NCI-H1694 (cell line): ENCODE measurements at places on chromosomes 2 and 18.
A peak's percentile ranks its signal among the peaks of the same experiment; 100 is the strongest.

DNA sequence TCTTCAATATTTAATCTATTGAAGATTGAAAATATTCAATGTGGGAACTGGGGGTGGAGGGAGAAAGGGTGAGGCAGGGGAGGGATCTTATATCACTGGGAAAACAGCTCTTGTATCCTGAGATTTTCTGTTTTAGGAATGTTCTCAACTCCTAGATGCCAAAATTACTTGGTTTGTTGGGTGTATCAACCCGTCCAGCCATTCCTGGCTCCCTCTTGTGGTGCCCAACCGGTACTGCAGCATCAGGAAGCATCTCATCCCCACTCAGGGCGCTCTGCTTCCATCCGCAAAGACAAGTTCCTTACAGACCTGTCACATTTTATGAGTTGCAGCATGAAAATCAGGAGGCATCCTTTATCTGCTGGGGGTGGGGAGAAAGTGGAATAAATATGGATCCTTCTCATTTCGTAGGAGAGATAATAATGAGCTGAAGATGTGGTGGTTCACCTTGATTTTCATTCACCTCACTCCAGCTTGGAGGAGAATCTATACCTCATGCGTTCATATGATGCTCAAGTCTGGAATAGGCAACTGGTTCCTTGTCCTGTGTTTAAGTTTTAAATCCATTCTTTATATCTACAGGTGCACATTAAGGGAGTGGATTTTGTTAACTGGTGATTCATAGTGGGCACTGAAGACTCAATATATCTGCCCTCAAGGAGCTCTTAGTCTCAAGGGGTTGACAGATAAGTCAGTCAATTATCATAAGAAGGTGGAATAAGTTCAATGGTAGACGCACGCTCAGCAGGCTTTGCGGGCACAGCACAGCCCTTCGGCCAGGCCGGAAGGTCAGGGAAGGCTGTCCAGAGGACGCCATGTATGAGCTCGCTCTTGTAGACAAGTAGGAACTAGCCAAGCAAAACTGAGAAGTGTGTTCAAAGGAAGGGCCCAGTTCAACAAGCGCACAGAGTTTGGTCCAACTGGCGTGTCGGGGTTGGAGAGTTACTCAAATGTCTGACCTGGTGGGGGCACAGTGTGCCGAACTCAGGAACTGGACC, 127.3 kb downstream of the RNF144A start:
- DNase-seq = peak; percentile 70

DNA sequence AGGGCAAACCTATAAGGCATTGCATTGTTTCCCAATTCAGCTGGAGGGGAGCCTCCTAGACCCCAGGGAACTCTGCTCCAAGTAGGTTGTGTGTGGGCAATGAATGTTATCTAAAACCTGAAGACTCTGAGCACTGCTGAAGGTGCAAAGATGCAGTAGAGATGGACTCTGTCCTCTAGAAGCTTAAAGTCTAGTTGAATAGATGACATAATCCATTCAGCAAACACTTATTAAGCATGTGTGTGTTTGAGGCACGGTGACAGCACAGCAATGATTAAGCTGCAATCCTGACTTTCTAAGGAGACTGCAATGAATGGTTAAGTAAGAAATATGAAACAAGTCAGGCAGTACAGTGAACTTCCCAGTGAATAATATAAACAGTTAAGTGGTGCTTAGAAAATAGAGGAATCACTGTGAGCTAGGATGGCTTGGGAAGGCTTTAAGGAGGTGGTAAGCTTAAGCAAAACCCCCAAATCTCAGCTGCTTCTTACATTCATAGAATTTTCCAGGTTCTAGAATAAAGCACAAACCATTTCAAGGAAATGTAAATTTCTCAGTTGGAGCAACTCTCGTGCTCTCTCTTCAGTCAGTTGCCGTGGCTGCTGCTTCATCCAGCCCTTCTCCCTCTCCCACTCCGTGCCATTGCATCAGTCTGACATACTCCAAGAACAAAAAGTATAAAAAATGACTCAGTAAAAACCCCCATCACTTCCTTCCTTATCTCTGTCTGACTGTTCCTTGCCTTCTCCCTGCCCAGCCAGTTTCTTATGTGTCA, 19.1 kb downstream of the MXD1 start:
- no peak for DNase-seq

DNA sequence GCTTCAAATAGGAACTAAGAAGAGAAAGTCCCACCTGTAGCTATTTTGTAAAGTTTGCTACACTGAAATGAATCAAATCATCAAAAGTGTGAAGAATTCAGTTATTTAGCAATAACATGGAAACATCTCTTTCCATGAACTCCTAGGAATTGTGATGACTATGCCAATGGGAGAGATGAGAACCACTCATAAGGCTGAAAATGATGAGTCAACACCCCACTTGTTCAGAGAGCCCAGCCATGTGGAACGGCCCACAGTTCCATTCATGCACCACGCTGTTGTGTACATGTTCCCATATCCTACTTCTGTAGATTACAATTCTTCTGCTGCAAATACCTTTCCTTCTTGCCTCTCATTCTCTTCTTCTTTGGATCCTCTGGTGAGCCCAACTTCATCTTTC, 645.5 kb upstream of the ID2 start:
- DNase-seq = no peak

DNA sequence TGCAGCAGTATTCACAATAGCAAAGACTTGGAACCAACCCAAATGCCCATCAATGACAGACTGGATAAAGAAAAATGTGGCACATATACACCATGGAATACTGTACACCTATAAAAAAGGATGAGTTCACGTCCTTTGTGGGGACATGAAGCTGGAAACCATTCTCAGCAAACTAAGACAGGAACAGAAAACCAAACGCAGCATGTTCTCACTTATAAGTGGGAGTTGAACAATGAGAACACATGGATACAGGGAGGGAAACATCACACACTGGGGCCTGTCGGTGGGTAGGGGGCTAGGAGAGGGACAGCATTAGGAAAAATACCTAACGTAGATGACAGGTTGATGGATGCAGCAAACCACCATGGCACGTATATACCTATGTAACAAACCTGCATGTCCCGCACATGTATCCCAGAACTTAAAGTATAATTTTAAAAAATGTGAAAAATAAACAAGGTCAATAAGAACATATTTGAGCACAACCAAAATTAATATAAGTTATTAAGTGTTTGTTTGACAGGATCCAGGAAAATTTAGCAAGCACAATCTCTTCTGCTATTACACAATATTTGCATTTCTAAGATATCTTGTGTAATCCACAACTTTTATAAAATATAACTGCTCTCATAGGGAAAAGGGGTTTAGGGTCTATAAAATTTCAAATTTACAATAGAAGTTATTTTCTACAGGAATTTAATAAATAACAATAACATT, 22.9 kb downstream of the CCBE1 start:
- DNase-seq = no peak

DNA sequence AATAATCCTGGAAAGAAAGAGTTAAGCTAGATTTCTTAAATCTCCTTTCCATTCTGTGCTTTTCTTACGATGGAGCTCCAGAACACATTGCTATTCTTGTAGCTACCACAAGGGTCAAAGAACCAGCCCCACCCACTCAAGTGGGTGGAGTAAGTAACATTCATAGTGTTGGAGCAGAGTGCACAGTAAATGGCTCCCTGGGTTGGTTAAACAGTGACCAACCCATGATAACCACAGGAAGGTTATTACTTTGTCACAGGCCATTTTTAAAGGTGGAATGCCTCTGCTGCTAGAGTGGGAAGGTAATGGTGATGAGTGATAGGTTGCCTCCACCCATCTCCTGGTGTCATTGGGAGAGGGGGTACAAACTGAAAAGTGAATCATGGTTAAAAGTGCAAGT, 13.9 kb downstream of the ARPC2 start:
- no peak for DNase-seq

DNA sequence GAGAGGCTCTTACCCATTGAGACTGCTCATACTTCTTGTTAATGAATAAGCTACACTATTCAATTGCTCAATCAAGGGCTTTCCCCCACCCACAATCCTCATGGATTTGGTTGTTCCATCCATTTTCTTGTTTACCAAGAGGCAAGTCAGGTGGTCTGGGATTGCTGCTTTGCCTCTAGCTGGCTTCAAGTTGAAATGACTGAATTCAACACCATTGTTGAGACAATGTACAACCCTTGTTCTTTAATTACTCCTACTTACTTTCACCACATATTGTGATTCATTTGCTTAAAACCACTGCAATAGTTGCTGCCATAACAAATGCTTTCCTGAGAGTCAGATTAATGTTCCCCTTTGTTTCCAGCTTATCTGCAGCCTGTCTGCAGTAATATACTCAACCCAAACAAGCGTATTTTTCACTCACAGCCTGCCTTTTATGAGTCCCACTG, 532.2 kb downstream of the RIT2 start:
- no peak for DNase-seq
